NCI-H1048 (cell line): ENCODE measurements at places on chromosomes 16 and 17.

DNA sequence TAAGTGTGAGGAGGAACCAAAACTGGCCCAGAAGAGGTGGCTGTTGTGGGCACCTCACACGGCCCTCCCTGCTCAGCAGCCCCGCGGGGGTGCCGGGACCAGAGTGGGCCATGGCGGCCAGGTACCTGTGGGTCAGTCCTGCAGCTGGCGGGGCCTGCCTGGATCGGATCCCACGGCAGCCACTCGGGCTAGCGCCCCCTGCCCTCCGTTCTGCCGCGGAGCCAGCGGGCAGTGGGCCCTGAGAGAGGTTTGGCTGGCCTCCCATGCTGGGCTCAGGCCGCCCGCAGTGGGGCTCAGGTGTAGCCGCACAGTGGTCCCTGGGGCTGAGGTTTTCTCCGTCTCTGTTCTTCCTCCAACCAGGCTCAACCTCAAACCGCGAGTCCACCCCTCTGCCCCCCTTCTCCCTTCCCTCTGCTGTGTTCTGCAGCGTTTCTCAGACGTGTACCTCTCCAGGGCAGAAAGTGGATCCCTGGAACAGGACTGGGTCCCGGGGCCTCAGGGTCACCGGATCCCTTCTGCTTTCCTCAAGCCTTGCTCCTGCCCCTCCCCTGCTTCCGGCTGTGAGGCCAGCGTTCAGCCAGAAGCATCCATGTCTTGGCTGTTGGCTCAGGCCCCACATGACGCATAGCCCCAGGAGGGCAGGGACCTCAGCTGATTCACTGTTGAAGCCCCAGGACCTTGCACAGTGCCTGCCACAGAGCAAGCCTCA is 28.6 kb upstream of the ITGA3 start:
- no peak for DNase-seq

DNA sequence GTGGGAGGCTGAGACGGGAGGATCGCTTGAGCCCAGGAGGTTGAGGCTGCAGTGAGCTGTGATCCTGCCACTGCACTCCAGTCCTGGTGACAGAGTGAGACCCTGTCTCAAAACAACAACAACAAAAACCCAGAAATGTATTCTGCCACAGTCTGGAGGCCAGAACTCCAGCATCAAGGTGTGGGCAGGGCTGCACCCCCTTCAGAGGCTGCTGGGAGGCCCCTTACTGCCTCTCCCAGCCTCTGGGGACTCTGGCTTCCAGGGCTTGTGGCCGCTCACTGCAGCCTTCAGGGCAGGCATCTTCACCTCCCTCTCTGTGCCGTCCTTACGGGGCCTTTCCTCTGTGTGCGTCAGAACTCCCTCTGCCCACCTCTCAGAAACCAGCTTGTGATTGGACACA is 209.4 kb upstream of the GSE1 start:
- no peak for DNase-seq

GRCh38 chr17:59892251-59892923 is 356 bp downstream of the TUBD1 start:
- DNase-seq: no peak

DNA sequence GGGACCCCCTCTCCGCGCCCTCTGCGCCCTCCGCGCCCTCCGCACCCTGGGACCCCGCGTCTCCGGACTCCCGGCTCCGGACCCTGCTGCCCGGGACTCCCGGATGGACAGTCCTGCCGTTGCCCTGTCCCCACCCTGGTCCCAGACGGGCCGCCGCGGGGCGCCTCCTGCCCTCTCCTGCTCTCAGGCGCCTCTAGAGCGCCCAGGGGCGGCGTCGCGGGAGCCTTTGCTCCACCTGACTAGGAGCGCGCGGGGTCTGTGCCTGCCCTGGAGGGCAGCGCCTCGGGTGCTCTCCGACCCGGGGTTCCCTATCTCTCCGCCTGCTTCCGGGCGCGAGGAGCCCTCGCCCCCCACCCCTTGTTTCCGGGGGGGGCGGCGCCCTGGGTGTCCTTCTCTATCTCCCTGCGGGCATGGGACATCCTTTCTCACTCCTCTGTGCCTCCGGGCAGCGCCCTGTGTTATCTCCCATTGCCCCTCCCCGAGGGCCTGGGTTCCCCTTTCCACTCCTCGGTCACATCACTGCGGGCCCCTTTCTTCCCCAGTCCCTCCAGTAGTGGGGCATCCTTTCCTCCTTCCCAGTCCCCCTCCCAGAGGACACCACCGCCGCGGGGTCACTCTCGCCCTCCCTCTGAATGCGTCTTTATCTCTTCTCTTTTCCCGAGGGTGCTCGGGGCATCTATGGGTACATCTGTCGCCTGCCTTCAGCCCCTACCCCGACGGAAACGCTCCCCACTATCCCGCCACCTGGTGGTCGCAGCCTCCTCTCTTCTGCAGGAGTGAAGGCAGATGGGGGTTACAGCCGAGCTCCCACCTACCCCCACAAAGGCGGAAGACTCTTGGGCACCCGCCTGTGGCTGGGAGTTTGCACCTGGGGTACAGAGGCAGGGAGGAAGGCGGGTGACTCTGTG is 875 bp downstream of the PRKCB start:
- DNase-seq: no peak

DNA sequence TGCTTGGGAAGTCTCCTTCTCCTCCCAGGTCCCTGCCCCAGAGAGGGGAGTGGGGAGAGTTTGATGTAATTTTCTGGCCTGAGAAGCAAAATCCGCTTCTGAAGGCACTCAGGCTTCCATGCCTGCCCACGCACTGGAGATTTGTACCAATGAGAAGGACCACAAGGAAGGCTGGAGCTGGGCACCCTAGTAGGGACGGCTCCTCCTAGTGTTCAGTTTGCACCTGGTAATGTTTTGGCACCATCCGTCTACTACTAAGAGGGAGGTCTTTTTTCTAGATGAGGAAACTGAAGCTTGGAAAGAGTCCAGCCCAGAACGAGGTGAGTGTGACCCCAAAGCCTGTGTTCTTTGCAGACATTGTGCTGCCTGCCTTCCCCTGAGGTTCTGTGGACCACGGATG is 83.6 kb upstream of the NLRP1 start:
- DNase-seq: no peak

GRCh38 chr17:48459070-48459844 is 29.2 kb upstream of the SKAP1 start:
- no peak for DNase-seq

- DNase-seq: no peak
Observed at GRCh38 chr16:79605999-79606398, 5.5 kb upstream of the MAF start.
